ENCODE measurements at places on chromosomes 1 and 21.

DNA sequence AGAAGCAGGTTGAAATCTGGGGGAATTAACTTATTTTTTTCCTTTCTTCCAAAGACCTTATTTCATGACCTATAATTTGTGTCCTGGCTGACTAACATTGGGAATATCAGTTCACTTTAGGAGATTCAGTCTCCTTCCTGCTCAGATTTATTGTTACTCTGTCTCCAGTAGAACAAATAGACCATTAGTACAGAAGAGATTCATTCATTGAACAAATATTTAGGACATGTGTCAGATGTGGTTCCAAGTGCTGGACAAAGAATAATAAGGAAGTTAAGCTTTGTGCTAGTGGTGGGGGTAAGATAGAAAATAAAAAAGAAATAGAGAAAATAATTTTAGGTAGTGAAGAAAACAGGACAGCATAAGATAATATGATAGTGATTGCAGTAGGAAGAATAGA, 20.3 kb downstream of the ZMYM4 start:
- no peak for DNase-seq

DNA sequence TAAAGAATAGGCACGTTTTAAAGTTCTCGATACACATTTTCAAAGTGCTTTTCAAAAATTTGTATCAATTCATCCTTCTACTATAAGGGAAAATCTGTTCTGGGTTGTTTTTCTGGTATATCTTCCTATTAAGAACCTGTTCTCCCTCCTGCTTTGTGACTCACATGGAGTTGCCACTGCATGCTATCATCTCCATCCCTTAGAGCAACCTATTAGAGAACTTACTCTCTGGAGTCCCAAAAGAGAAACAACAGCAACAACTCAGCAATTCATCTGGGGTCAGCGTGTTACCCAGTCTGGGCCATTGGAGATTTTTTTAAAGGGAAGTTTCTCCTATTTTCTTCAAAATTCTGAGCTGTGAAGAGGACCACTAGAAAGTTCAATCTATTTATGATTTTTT, 227.4 kb downstream of the HLX start:
- DNase-seq: no peak

DNA sequence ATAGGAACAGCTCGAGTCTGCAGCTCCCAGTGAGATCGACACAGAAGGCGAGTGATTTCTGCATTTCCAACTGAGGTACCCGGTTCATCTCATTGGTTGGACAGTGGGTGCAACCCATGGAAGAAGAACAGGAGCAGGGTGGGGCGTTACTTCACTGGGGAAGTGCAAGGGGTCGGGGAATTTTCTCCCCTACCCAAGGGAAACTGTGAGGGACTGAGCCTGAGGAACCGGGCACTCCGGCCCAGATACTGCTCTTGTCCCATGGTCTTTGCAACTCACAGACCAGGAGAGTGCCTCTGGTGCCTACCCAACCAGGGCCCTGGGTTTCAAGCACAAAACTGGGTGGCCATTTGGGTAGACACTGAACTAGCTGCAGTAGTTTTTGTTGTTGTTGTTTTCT, 307.1 kb downstream of the AMY1C start:
- DNase-seq: no peak

DNA sequence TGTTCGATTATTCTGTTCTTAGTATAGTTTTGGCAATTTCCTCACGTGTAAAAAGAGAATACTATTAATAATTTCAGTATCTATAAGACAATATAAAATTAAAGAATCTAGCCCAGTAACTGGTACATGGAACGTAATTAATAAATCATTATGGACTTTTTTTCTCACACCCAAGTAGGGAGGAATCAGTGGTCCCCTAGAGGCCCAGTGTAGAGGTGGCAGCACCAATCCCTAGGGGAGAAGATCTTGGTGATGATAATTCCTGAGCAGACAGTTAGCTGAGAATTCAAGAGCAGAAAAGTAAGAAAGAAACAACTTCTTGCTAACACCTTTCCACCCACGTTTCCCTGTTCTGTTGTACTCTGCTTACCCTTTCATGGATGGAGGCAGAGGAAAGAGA, 19.7 kb upstream of the SELE start:
- no peak for DNase-seq

DNA sequence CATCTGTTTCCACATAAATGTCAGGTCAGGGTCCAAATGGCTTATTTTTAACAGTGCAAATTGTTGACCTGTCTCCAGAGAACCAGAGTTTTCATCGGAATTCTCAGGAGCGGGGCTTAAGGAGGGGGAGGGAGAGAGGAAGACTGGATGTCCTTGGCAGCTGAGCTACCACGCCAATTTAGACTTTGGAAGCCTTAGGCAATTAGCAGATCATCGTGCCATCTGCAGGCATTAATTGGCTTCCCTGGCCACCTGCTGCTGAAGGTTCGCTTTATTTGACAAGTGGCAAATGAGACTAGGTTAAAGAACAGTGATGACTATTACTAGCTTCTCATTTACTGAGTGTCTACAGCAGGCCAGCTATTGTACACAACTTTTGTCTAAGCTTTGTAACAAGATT, 43.7 kb downstream of the HLX start:
- DNase-seq: no peak

GRCh38 chr1:244349581-244350001, 102.1 kb downstream of the ADSS2 start:
- peak; percentile 37 for DNase-seq

- DNase-seq: no peak
These were observed 16.8 kb downstream of the GNG4 start for GRCh38 chr1:235632506-235633401.

DNA sequence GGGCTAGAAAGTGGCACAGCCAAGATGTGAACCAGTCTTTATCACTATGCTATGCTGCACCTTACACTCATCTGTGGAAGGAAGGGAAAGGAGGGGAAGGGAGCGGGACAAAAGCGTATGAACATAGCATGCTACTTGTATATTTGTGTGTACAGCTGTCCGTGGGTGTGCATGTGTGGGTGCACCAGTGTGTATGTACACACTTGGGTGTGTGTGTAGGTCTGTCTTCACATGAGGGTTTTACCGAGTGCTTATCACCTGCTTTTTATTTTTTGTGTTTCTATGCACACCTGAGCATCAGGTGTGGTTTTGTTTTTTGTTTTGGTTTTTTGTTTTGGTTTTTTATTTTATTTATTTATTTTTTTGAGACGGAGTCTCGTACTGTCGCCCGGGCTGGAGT, 255.7 kb downstream of the RRAGC start:
- no peak for DNase-seq

DNA sequence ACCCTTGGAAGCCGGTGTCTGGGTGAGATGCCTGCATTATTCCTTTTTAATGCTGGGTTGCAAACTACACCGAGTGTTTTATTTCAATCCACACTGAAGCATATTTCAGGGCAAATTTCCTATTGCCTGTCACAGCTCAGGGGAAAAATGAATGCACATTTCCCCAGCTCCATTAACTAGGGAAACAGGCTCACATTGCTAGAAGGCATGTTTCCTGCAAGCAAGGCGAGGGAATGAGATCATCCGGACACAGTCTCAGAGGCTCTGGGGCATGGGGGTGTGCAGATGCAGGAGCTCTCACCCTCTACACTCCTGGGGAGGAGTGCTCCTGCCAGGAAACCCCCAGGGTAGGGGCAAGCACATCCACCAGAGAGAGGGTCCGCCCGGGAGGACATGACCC, 24.6 kb downstream of the SYT2 start:
- DNase-seq: no peak

GRCh38 chr21:37642493-37642892, 273.8 kb downstream of the KCNJ6 start:
- peak; percentile 47 for DNase-seq

All from activated CD4-positive, alpha-beta T cell treated with anti-CD3 and anti-CD28 coated beads, Interleukin-2, Interleukin-6, amounts not matched to agents 100 ng/mL and 50 ng/mL, durations not matched to agents 16 hours and 8 hours (primary cell).